Activated effector memory CD4-positive, alpha-beta T cell treated with anti-CD3 and anti-CD28 coated beads, Interleukin-2, amount 50 U/mL, for 16 hours (primary cell): ENCODE measurements at places on chromosomes 3 and 15.
A peak's percentile ranks its signal among the peaks of the same experiment; 100 is the strongest.

DNA sequence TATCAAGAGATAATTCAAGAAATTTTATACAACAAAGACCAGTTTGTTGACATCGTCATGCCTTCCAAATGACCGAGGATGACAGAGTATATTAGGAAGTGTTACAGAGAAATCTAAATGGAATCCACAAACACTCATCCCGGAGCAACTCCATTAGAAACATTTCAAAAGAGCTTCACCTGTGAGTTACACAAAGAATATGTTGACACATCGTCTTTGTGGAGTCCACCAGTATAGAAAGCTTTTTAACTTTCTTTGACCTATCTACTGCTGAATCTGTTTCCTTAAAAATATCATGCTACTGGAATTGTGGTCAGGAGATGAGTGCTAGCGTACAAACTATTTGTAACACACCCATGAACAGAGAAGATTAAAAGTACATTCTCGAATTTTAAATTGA lies 130.4 kb downstream of the SUCLG2 start:
- DNase-seq = no peak

- DNase-seq = no peak
These were observed 378.4 kb upstream of the AGTR1 start for GRCh38 chr3:148319161-148319915.

GRCh38 chr15:74174219-74174957 lies 878 bp downstream of the ISLR start:
- peak; percentile 45 for DNase-seq

DNA sequence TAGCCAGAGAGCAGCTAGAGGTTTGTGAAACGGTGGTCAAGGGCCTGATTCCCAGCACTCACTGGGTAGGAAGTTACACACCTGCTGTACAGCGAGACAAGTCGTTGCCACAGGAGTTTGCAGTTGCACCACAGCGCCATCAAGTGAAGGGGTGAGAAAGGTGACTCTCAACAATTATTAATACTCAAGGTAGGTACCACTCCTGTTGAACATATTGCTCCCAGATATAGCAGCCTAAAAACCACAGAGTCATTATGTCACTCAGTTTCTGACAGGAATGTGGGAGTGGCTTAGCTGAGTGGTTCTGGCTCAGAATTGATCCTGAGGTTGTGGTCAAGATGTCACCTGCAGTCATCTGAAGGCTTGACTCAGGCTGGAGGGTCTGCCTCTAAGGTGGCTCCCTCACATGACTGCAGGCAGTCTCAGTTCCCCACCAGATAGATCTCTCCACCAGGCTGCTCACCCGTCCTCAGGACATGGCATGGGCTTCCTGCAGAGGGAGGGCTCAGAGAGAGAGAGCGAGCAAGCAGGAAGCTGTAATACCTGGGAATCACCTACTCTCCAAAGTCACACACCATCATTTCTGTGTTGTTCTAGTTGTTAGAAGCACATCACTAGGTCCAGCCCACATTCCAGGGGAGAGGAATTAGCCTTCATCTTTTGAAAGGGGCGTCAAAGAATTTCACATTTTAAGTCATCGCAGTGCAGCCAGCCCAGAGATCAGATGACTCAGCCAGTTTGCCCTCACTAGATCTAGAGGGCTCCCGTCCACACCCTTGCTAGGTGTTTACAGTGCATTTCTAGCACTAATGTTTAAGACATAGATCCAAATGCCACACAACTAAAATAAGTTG lies 17.0 kb upstream of the ANO10 start:
- no peak for DNase-seq

DNA sequence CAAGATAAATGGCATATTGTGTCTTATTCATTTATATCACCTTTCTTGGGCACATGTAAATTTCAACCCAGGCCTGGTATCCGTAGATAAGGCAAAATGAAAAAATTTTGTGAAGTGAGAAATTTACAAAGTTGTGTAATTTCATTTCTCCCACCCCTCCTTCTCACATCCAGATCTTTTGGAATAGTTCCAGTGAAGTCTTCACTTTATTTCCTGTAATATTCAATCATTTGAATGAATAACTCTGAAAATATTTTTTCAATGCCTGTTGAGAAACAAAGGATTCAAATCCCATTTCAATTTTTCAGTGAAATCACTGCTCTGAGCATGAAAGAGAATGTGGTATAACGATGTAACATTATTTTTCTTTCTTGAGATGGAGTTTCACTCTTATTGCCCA lies 53.4 kb downstream of the BTLA start:
- no peak for DNase-seq

GRCh38 chr3:186095561-186096081 lies 13.3 kb downstream of the ETV5 start:
- no peak for DNase-seq

GRCh38 chr15:62758126-62758951 lies 284.2 kb upstream of the TPM1 start:
- no peak for DNase-seq

- no peak for DNase-seq
These were observed 151.1 kb downstream of the OSBPL10 start for GRCh38 chr3:31829826-31830426.

- DNase-seq = no peak
These were observed 1202.3 kb downstream of the NSUN3 start for GRCh38 chr3:95265129-95265528.

- DNase-seq = no peak
These were observed 315.2 kb downstream of the RORA start for GRCh38 chr15:60913900-60914299.

- peak; percentile 62 for DNase-seq
These were observed 2.0 kb downstream of the PPM1M start for GRCh38 chr3:52247409-52248164.

- DNase-seq = no peak
These were observed 162.0 kb downstream of the IMPG2 start for GRCh38 chr3:101158374-101158773.

GRCh38 chr15:40161693-40162391 lies 973 bp downstream of the BUB1B start:
- no peak for DNase-seq

- no peak for DNase-seq
These were observed 100.6 kb downstream of the SLMAP start for GRCh38 chr3:57856675-57857074.

DNA sequence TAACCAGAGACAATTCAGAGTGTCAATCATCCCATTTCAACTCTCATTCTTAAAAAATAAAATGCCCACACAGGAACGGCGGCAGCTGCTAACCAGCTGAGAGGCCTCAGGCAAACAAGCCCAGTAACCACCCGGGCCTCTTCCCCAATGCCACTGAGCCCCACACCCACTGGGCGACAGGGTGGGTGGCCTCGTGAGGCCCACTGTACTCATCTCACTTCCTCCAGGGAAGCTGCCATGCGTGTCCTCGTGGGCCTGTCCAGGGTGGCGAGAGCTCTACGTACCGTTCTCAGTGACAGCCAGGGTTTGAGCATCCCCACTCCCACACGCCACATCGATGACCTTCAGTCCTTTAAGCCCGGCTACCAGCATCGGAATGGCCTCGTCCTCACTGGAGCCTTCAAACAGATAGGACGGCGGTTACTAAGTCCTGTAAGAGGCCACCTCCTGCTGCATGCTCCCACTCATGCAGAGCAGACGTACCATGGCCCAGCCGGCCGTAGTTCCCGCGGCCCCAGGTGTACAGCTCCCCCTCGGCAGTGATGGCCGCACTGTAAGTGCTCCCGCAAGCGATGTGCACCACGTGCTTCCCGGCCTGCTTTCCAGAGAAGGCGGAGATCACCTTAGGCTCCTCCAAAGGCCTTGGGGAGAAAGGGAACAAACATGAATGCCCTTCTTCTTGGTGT lies 56.5 kb downstream of the HERC2 start:
- DNase-seq = no peak

GRCh38 chr3:53186726-53187125 lies 25.7 kb downstream of the PRKCD start:
- DNase-seq = no peak
